ENCODE measurements at places on chromosomes 5 and 9.

DNA sequence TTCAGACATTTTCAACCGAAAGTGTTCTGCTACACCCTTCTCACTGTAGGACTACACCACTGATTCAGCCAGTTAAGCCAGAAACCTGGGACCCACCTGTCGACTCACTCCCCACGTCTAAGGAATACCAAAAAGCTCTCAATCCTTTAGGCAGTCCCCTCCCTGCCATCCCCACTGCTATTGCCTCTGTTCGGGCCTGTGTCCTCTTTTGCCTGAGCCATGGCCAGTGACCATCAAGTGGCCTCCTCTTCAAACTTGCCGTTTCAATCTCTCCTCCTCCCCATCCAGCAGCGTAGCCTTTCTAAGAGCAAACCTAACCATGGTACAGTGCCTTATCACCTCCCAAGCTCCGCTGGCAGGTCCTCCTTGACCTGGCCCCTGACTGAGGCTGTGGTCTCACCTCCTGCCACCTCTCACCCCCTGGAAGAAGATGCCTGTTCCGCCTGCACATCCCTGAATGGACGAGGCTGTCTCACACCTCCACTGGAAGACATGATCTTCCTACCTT, 64.1 kb downstream of the GALNT12 start:
- no peak for DNase-seq

DNA sequence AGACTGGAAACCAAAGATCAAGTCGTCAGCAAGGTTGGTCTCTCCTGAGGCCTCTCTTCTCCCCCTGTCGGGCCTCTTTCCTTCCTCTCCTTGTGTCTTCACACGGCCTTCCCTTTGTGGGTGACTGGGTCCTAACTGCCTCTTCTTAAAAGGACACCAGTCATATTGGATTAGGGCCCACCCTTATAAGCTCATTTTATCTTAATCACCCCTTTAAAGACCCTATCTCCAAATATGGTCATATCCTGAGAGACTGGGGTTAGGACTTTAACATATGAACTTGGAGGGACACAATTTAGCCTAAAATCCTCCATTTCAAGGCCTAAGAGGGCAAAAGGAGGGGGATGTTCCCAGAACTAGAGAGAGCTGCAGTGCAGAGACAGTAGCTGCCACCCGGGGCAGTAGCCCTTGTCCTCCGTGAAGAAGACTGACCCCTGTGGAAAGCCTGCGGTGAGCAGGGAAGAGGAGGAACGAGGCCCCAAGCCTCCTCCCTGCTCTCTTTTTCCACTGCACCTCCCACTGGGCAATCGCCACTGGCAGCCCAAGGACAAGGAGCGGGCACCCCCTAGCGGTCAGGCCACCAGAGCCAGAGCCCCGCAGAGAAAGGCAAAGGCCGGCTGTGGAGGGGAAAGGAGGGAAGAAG, 34.9 kb downstream of the CFAP90 start:
- DNase-seq, result no peak

DNA sequence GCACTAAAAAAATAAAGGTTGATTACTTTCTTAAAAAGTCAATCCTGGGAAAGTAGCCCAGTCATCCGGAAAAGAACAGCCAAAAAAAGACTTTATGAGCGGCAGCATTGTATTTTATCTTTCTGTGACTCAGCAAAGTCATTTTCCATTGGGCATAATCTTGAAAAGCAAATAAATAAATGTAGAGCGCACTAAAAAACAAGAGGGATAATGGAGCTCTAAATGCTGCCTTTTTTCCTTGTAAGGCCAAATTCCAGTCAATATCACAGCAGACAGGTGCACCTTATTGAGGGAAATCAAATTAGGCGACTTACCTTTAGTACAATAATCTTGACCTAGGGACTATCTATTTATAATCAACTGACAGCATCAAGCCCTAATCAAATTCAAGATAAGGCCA, 266.8 kb downstream of the MTRR start:
- DNase-seq, result no peak

- DNase-seq, result no peak
Measured at GRCh38 chr5:140362875-140363630, 3.1 kb downstream of the SLC4A9 start.

DNA sequence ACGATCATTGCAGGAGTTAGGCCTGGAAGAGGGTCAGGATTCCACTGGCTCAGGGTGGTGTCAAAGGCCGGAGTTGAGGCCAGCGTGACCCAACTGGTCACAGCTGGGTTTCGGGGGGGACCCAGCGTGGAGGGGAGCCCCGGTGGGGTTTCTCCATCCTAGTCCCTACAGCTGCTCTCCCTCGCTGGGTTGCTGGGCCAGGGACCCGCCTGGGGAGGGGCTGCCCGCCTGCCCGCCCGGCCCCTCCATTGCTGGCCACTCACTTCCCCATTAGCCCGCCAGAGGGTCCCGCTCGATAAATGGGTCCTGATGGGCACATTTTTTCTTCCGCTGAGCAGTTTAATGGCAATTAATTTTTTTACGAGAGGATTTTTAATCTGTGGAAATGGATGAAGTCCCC, 8.8 kb downstream of the CCDC187 start:
- DNase-seq, result no peak

DNA sequence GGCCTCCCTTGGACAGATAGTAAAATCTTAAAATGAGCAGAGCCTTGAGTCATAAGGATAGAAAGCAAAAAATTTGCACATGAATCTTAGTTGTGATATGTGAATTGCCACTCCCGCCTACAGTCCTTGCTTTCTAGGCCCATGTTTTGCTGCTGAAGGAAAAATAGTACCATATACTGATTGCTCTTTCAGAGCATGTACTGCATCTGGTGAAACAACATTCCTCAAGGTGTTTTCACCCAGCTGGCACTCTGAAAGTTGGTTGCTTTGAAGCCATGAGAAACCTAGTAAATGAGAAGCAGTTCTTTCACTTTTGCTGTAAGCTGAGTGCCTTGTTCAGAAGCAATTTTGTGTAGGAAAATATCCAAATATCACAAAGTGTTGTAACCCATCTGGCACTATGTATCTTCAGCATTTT, 10.3 kb downstream of the CDC37L1 start:
- no peak for DNase-seq

- DNase-seq, result no peak
Measured at GRCh38 chr9:87844506-87844905, 38.2 kb upstream of the SPATA31E1 start.

GRCh38 chr9:121069396-121069795, 5.4 kb upstream of the CNTRL start:
- DNase-seq, result no peak
